NCI-H1092 treated with DMSO at 0.1 percent for 48 hours (cell line): ENCODE measurements at places on chromosomes 6 and 20.

- DNase-seq: no peak
Measured at GRCh38 chr6:138036111-138036510, 71.1 kb downstream of the PERP start.

DNA sequence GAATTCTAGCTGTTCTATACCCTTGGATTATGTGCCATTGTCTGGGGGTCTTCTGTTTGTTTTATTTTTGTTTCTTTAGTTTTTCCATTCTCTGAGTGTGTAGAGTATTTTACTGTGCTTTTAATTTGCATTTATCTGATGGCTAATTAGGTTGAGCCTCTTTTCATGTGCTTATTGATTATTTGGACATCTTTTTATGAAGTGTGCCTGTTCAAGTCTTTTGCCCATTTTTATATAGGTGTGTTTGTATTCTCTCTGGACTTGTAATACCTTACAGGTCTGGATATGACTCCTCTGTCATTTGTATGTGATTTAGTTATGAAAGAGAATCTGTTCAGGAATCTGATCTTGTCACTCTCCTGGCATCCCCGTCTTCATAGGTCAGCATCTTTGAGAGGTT, 22.6 kb upstream of the APCDD1L start:
- DNase-seq: no peak

- no peak for DNase-seq
Measured at GRCh38 chr20:673603-674001, 2.0 kb downstream of the SCRT2 start.

- no peak for DNase-seq
Measured at GRCh38 chr6:147691446-147691845, 183.0 kb downstream of the SAMD5 start.

GRCh38 chr6:159097256-159097655, 52.5 kb upstream of the TAGAP start:
- no peak for DNase-seq

DNA sequence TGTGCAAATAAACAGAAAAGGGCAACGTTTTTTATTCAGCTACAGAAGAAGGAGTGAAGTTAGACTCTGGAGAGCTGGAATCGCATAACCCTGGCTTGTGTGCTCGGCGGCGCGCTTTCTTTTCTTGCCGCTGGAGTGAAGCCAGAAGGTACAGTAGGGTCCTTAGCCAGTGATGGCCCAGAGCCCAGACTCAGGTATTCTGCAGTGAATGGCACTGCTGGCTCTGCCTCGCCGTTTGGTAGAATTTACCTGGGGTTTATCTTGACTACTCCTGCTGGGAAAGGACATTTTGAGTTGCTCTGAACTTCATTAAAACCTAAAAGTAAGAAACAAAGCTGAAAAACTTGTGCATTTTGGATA, 56.9 kb upstream of the TIAM2 start:
- DNase-seq: peak; percentile 67

DNA sequence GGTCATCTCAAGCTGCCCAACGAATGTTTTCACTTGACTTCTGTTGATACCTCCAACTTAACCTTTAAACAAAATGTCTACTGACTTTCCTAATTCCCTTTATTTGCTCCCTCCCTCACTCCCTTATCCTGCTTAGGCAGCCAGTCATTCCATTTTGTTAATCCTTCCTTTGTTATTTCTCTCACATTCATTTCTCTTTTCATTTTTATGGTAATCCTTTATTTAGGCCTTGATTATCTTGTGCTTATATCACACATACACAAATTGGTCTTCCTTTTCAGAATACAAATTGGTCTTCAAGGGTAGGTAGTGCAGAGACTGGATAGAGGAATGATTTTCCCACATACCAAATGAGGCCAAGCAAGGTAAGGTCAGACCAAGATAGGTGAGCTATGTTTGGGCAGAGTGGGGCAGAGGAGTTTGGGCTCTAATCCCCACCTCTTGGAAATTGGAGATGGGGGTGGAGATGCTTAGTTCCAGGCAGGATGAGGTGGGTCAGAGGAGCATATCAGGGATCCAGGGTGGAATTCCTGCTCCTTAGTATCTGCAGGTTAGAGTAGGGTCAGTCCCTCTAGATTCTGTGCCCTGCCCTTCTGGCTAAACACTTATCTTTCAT, 2.0 kb upstream of the SPACA1 start:
- no peak for DNase-seq

DNA sequence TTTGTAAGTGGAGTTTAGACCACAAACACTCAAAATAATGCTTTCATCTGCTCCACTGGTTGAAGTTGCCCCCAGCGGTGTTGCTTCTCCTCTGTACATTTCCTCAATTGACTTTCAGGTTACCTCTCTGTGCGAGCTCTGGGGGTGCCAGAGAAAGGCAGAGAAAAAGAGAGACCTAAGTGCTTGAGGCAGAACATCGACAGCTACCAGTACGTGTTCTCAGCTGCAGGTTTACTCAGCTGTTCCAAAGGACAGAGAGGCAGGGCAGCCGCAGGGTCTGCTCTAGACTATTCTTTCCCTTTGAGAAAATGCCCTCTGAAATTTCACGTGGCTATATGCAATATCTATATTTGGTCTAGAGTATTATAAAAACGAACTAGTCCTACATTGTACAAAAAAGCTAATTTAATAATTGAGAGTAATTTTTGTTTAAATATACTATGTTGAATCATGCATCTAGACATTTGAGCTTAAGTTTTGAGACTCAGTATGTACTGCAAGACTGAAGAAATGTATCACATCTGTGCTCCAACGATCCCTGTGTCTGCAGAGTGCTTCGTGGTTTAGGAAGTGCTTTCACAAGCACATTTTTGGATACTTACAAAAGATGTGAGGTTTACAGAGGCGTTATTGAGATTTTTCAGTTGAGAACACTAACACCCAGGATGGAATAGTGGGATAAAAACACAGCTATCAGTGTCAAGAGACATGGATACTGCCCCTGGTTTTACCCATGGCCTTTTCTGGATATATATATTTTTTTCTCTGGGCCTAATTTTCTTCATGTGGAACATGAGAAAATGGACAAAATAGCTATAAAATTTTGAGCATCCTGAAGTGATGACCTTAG, 453.6 kb upstream of the FLRT3 start:
- DNase-seq: peak; percentile 86

DNA sequence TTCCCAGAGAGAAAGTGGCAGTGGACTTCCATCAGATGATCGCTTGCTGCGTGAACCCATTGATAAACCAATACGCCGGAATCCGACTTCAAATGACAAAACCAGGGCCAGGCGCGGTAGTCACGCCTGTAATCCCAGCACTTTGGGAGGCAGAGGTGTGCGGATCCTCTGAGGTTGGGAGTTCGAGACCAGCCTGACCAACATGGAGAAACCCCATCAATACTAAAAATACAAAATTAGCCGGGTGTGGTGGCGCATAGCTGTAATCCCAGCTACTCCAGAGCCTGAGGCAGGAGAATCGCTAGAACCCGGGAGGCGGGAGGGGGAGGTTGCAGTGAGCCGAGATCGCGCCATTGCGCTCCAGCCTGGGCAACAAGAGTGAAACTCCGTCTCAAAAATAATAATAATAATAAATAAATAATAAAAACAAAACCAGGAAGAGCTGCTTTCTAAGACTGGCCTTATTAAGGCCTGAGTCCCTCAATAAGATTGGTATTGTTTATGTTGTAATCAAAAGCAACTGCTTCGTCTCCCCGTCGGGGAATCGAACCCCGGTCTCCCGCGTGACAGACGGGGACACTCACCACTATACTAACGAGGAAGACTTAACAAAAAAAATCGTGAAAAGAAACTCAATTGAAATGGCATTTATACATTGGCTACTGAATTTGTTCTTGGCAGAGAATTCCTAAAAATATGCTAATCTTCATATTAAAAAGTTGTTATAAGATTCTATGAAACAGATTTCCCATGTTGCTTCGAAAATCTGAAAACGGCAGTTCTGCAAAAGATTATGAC, 110.2 kb upstream of the ZNF184 start:
- DNase-seq: no peak

DNA sequence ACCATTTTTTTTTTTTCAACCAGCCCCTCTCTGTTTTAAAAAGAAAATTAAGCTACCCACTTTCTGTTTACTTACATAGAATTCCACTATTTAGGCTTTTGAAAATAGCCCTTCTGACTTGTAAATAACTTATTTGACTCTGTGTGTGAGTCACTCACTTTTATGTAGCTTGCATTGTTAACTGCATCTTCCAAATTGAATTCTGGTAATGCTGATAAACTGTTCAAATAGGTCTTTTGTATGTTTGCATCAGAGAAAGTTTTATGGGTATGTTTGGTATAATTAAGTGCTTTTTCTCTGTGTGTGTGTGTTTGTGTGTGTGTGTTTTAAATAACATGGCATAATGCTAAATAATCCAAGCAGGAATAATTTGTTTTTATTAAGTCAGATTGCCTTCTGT, 360.1 kb downstream of the PLCB1 start:
- no peak for DNase-seq

DNA sequence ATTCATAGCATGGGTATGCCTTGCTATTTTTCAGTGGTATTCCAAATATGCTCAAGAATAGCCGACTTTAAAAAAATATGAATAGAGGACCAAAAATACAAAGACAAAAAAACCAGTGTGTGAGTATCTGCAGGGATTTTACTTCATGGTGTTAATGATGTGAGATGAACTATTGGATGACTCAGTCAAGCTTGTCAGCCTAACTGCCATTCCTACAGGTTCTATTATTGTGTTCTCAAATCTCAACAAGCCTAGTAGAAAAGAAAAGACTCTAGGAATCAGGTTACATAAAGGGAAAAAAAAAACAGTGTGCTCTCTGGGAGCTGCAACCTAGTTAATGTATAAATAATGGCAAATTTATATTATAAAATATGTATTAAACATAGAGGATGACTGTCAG, 588.4 kb upstream of the BTBD3 start:
- no peak for DNase-seq

DNA sequence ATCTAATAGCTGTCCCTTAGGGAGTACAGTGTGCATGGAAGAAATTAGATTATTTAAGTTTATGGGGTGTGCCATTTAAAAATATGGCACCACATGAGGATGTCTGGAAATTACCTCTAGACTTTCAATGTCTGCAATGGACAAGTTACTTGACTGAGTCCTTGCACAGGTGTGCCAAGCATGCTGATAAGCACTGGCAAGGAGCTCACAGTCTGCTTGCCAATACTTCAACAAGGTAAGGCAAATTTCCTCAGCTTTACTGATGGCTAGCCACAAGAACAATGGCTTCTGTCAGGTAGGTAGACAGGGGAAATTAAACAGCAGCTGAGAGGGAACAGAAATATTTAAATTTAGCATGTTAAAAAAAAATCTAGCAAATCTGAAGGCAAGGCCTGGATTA, 91.1 kb upstream of the TRAF3IP2 start:
- no peak for DNase-seq

GRCh38 chr6:118776607-118777549, 117.1 kb upstream of the ASF1A start:
- peak; percentile 60 for DNase-seq

- DNase-seq: no peak
Measured at GRCh38 chr6:95142661-95143335, 434.5 kb upstream of the MANEA start.

DNA sequence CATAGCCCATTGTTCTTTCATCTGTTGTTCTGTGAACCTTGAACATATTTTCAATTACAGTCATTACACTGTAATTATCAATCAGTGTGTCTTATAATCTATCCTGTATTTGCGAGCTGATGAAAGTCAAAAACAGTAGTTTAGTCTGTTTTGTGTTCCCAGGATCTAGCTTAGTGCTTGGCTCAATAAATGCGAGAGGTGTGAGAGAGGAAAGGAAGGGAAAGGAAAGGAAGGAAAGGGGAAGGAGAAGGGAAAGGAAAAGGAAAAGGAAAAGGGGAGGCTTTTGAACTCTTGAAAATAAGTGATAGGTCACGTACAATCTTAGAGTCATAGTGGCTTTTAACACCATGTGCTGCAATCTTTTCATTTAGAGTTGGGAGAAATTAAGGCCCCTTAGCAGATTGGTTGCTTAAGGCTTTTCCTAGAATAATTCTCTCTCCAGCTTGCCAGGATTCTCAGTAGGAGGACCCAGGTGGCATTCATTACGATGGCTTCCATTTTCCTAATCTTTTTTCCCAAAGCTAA, 433.8 kb upstream of the PLCB4 start:
- no peak for DNase-seq

DNA sequence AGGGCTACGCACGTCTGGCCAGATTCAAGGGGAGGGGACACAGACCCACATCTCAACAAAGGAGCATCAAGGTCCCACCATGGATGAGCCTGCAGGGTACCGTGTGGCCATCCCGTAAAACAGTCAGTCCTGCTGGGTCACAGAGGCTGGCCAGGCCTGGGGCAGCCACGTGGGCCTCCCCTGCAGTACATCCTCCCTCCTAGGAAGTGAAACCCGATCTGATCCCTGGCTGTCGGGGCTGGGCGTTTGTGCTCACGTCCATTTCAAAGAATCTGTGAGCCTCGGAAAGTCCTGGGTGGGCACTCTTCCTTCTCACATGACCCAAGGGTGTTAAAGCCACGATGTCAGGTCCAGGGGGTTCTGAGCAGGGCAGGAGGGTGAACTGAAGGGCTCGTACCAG, 14.3 kb downstream of the SULF2 start:
- no peak for DNase-seq

DNA sequence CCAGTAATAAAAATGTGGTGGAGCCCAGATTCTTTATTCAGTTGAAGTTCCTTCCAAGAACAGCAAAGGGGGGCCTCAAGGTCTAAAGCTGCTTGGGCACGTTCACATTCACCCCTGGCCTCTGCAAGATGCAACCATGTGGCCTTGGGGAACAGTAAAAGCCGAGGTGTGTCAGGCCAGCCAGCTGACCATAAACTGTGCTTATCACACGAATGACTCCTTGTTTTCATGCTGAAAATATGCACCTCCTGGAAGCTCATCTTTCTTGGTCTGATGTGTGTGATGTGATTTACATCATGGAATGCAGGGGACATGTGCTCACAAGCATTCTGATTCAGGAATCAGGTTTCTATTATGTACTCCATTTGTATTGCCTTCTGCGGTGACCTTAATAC, 211.6 kb upstream of the MARCKS start:
- DNase-seq: no peak

GRCh38 chr6:134074151-134075055, 22.0 kb upstream of the SLC2A12 start:
- peak; percentile 95 for DNase-seq

- peak; percentile 2 for DNase-seq
Measured at GRCh38 chr6:15352845-15353244, 107.0 kb downstream of the JARID2 start.

DNA sequence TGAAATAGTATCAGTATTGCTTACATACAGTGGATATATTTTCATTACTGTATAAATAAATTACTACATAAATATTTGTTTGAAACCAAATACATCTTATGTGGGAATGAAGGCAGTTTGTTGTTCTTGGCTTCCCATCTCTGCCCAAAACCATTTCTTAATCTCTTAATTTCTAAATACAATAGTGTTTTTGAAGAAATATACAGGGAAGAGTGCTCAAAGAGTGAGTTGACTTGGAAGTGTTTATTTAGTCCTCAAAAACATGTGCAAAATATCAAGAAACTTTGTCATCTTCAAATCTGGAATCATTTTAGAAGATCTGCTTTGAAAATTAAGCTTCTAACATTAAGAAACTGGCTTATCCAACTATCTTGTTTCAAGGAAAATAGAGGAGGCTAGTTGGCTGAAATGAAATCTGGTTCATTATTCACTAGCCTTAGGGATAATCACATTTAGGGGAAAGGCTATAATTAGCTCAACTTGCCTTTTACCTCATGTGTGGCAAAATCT, 259.8 kb upstream of the FLRT3 start:
- no peak for DNase-seq

- DNase-seq: no peak
Measured at GRCh38 chr20:4160761-4161305, 145.5 kb upstream of the RNF24 start.

- DNase-seq: no peak
Measured at GRCh38 chr6:92369309-92369708, 1050.0 kb downstream of the EPHA7 start.
